ENCODE measurements at places on chromosomes 4 and X.
A peak's percentile ranks its signal among the peaks of the same experiment; 100 is the strongest.

DNA sequence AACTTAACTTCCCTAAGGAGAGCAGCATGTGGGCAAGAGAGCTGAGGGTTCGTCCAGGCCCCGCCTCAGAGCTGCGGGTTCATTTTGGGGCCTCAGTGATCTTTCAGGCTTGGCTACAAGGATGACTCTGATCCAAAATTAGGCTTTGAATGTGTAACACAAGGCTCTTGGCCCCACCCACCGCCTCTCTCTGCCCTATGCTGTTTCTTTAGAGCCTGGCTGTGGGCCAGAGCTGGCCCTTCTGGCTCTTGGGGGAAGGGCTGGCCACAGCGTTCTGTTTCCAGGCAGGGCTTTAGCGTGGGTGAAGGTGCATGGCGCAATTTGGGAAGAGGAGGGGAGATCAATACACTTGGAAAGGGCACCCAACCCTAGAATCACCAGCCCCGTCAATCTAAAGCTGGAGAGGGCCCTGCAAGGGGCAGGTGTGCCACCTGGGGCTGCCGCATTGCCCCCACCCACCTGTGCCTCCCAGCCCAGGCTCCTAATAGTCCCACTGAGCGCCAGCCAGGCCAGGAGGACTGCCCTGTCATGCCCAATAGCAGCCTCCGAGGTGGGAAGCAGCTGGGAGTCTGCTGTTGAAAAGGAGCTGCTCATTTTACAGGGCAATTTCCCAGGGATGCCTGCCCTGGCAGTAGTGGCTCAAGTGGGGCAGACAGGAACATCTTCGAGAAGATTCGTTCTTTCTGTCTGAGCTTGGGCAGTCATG is 84.5 kb upstream of the MAML3 start:
- peak; percentile 46 for DNase-seq

GRCh38 chr4:47198791-47199190 is 167.4 kb downstream of the GABRB1 start:
- no peak for DNase-seq

DNA sequence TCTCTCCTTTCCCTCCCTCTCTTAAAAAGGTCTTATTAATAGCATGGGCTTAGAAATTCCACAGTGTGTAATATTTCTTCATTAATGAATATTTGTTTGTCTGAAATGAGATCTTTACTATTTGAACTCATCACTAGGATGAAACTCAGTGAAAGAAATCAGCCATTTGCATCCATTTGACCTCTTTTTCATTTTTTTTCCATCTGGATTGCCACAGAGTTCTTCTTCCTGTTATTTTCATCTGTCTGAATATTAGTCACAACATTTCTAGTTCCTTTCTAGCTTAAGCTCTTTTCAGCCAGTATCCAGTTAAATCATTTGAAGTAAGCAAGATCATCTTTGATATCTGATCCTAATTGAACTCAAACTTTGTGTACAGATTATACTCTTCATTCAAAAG is 69.2 kb upstream of the PLS3 start:
- DNase-seq: no peak

DNA sequence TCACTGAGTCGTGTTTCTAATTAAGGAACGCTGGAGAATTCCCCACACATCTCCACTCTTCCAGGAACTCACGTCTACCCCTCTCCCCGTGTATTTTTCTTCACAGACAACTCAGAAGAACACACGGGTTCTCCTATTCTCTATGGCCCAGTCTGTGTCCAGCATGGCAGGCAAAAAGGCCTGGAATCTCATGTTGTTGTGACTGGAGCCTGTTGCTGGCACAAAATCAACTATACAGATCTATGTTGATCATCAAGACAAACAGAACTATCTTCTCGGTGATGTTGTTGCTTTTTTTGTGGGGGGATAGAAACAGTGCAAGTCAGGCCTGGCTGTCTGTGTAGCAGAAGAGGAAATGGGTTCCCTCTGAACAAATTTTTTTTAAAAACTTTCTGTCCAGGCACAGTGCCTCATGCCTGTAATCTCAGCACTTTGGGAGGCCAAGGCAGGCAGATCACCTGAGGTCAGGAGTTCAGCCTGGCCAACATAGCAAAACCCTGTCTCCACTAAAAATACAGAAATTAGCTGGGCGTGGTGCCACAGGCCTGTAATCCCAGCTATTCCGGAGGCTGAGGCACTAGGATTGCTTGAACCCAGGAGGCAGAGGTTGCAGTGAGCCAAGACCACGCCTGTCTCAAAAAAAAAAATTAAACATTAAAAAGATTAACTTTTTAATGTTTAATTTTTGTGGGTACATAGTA is 50.5 kb upstream of the CBR4 start:
- DNase-seq: no peak

DNA sequence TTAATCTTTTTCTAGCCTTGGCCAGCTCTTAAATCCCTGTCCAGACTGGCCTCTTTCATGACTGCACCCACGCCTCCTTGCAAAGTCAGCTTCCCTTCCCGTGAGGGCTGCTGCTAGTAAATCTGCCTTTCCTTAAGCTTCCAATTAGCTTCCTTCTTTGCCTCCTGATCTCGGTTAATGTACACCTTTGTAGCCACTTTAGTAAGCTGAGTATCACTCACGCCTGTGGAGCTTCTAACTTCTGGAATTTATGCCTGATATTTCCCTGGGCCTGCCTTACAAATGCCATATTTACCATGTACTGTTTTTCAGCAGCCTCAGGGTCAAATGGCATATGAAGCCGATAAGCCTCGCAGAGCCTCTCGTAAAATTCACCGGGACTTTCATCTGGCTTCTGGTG is 5.1 kb upstream of the UGT8 start:
- no peak for DNase-seq

GRCh38 chr4:7638984-7639789 is 204.5 kb upstream of the PSAPL1 start:
- no peak for DNase-seq

DNA sequence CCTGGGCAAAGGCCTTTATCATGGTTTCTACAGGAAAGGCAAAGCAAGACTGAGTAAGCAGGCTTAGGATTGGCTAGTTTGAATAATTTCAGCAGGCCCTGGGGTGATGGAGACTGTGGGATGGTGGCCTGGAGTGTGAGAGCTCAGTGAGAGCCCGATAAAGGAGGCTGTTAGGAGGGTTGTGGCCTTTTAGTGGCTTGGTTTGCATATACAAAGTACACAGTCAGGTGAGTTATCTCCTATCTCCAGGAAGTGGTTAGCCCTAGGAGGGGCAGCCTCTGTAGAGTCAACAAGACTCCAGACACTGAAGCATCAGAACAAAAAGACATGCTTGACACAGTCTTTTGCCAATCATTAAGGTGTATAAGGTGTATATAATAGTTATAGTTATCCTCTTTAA is 157.2 kb downstream of the CFAP299 start:
- DNase-seq: peak; percentile 10

GRCh38 chr4:156495091-156495490 is 476.5 kb downstream of the PDGFC start:
- no peak for DNase-seq

DNA sequence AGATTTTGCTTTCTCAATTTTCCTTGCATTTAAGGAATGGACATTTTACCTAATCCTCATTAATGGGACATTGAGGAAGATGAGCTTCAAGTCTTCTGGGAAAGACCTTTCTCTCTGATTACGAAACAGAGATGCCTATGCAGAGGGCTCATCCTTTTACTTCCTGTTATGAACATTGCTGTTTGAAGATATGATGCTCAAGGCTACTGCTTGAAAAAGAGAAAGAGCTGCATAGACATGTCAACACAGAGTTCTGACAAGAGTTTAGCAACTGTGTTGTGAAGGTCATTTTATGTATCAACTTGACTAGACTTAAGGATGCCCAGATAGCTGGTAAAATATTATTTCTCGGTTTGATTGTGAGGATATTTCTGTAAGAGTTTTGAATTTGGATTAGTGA is 13.8 kb upstream of the GNPDA2 start:
- peak; percentile 62 for DNase-seq

- no peak for DNase-seq
Measured at GRCh38 chr4:137533855-137534254, 1.6 kb upstream of the PCDH18 start.

GRCh38 chrX:102652031-102652688 is 877 bp downstream of the GPRASP1 start:
- peak; percentile 26 for DNase-seq

- DNase-seq: no peak
Measured at GRCh38 chr4:1363513-1363912, 16.5 kb downstream of the UVSSA start.

GRCh38 chr4:13470379-13470778 is 13.8 kb downstream of the RAB28 start:
- no peak for DNase-seq

GRCh38 chr4:62407534-62407933 is 1207.4 kb downstream of the ADGRL3 start:
- DNase-seq: no peak

GRCh38 chr4:158836002-158836369 is 67.2 kb downstream of the FNIP2 start:
- no peak for DNase-seq

DNA sequence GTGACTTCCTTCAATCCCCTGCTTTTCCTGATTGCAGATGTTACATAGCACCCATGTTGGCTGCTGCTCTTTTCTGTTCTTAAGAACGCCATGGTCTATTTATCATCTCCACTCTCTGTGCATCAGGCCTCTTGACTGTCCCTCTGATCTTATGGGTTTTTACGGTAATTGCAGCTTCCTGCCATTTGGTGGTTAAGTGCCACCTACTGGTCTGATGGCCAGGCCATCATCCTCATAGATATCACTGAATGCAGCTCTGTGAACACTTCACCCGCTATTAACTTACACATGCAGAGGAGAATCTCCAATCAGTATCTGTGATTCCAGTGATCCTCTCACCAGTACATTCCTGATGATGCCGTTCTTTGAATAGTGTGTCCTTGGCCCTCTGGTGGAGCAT is 382.4 kb downstream of the TRAM1L1 start:
- peak; percentile 4 for DNase-seq

- DNase-seq: no peak
Measured at GRCh38 chr4:86565651-86566050, 28.5 kb upstream of the PTPN13 start.

- DNase-seq: peak; percentile 46
Measured at GRCh38 chrX:136477026-136477425, 10.7 kb upstream of the BRS3 start.

DNA sequence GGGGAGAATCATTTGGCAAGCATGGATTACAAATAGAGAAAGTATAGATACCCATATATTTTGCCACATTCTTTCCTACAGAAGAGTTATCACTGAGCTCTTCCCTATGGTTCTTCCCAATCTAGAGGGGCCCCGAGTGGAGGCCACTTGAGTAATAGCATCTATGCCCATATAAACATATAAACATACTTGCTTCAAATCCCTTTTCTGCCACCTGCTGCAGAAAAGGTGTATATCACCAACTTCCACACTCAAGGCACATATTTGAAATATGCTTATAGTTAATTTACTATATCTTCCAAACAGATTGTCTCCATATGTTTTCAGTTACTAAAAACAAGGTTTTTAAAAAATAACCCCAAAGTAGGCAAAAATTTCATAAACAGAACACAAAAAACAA is 642.8 kb upstream of the DIPK2B start:
- peak; percentile 27 for DNase-seq

GRCh38 chrX:9352694-9353411 is 112.0 kb upstream of the TBL1X start:
- peak; percentile 12 for DNase-seq

- peak; percentile 55 for DNase-seq
Measured at GRCh38 chr4:2402048-2402842, 16.2 kb downstream of the ZFYVE28 start.

- no peak for DNase-seq
Measured at GRCh38 chr4:88570001-88570400, 22.3 kb upstream of the HERC3 start.

DNA sequence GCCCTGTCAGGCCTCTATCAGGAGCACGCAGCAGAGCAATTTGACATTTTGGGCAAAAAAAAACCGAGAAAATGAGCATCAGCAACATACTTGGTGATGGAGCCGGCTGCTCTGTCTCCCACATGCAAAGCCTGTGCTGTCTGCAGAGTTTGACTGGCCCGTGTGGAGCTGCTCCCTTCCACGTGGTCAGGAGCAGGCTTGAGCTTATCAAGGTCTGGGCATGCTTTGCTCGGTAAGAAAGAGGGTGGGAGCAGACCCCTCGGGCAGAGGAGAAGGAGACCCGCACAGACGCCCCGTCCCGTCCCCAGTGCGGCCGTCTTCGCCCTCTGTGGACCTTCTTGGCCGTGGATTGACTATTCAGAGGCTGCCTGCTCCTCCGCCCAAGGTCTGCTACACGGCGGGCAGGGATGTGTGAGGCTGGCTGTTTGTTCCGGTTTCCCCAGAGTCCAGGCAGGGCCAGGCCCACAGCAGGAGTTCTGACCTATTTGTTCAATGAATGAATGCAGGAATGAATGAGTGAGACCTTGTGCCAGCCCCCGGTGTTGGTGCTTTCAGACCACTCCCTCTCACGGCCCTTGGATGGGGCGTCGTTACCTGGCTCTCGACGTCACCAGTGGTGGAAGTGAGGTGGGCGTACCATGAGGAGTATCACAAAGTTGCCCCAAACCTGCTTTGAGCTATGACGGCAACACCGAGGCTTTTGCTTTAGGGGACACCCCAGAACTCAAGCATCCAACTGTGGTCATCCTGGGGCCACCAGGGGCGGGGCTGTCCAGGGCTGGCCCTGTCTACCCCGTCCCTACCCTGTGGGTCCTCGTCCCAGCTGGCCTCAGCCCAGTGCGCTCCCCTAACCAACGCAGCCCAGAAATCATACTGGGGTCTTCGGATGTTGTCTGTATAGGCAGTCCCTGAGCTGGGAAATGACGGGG is 54.7 kb upstream of the ADRA2C start:
- DNase-seq: no peak

GRCh38 chr4:116059361-116059760 is 945.9 kb upstream of the NDST4 start:
- no peak for DNase-seq

GRCh38 chr4:68570122-68570507 is 6.0 kb downstream of the UGT2B17 start:
- no peak for DNase-seq

DNA sequence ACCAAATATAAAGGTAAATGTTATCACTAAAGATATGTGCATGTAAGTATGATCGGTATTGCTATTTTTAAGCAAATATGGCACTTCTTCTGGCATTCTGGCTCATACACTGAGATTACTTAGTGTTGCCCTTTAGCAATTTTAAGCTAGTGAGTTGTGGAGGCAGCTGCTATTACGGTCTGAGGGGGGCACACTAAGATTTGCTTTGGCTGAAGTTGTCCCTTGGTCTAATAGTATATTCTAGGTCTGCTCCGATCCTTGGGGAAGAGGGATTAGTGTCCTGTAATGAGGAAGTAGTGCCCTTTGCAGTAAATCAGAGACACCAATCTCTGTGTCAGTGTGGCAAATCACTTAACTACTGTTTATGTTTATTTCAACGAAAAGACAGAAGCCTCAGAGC is 196.5 kb upstream of the FTHL17 start:
- no peak for DNase-seq

- peak; percentile 0 for DNase-seq
Measured at GRCh38 chrX:22314692-22315091, 42.0 kb downstream of the CBLL2 start.

- DNase-seq: no peak
Measured at GRCh38 chrX:139008185-139008584, 296.7 kb upstream of the FGF13 start.

GRCh38 chr4:46508216-46508615 is 118.3 kb upstream of the GABRA2 start:
- peak; percentile 18 for DNase-seq

GRCh38 chrX:155070663-155070974 is 317 bp downstream of the CMC4 start:
- no peak for DNase-seq

- no peak for DNase-seq
Measured at GRCh38 chr4:82284475-82284857, 89.3 kb downstream of the HNRNPD start.

- no peak for DNase-seq
Measured at GRCh38 chr4:3339577-3339976, 46.8 kb downstream of the RGS12 start.

All from epithelial cell of esophagus (primary cell).